Renal pelvis (tissue), 12 donors: ENCODE measurements at places on chromosomes 12 and 14. TPM values are rescaled to one million over a fixed set of nuclear protein-coding genes. Genes with fewer than 3 reads are reported as not detected.

Gene CACNA2D4
- polyA plus RNA-seq = 3.0 TPM

Gene ZDHHC22
- 0.58 TPM for polyA plus RNA-seq

Gene USP44
- 2.9 TPM for polyA plus RNA-seq

Gene NPFF
- polyA plus RNA-seq = 1.1 TPM

Gene MFAP5
- polyA plus RNA-seq = 0.10 TPM

Gene ACVRL1
- polyA plus RNA-seq = 34.3 TPM

Gene MYO1H
- 1.3 TPM for polyA plus RNA-seq

Gene ETNK1
- polyA plus RNA-seq = 77.0 TPM

Gene PTPRB
- 19.5 TPM for polyA plus RNA-seq

Gene KRT78
- polyA plus RNA-seq = not detected

Gene ADCY4
- polyA plus RNA-seq = 22.6 TPM

Gene SLC2A14
- polyA plus RNA-seq = 0.34 TPM

Gene MMP19
- 0.77 TPM for polyA plus RNA-seq

Gene SIX6
- not detected for polyA plus RNA-seq

Gene PWP1
- polyA plus RNA-seq = 50.7 TPM

Gene OR6C6
- 0.19 TPM for polyA plus RNA-seq

Gene ATL1
- polyA plus RNA-seq = 9.3 TPM

Gene C12orf56
- polyA plus RNA-seq = 1.5 TPM

Gene KRT7
- polyA plus RNA-seq = 62.3 TPM

Gene KCNA5
- polyA plus RNA-seq = 1.7 TPM

Gene NR1H4
- polyA plus RNA-seq = 12.2 TPM

Gene RCOR1
- 33.7 TPM for polyA plus RNA-seq

Gene FAM181A
- polyA plus RNA-seq = not detected

Gene TMEM119
- 16.7 TPM for polyA plus RNA-seq

Gene ANKRD33
- polyA plus RNA-seq = 0.14 TPM

Gene WDHD1
- polyA plus RNA-seq = 16.1 TPM

Gene UNC79
- polyA plus RNA-seq = 1.5 TPM

Gene GMFB
- polyA plus RNA-seq = 88.0 TPM

Gene SIX1
- polyA plus RNA-seq = 6.3 TPM

Gene EXOC3L4
- polyA plus RNA-seq = 8.3 TPM

Gene ART4
- polyA plus RNA-seq = 0.16 TPM

Gene ASCL1
- not detected for polyA plus RNA-seq

Gene CRACR2A
- 1.7 TPM for polyA plus RNA-seq

Gene CSAD
- polyA plus RNA-seq = 36.9 TPM

Gene TMEM30B
- 13.2 TPM for polyA plus RNA-seq

Gene HOXC12
- polyA plus RNA-seq = not detected

Gene RPS6KL1
- 1.9 TPM for polyA plus RNA-seq

Gene SRRM4
- 0.04 TPM for polyA plus RNA-seq

Gene KRT79
- polyA plus RNA-seq = not detected
